ENCODE measurements at places on chromosomes 16 and 17.

GRCh38 chr16:1379304-1380076 is 27.8 kb downstream of the GNPTG start:
- no peak for DNase-seq

- no peak for DNase-seq
Observed at GRCh38 chr16:2003827-2004641, 5.6 kb downstream of the ZNF598 start.

DNA sequence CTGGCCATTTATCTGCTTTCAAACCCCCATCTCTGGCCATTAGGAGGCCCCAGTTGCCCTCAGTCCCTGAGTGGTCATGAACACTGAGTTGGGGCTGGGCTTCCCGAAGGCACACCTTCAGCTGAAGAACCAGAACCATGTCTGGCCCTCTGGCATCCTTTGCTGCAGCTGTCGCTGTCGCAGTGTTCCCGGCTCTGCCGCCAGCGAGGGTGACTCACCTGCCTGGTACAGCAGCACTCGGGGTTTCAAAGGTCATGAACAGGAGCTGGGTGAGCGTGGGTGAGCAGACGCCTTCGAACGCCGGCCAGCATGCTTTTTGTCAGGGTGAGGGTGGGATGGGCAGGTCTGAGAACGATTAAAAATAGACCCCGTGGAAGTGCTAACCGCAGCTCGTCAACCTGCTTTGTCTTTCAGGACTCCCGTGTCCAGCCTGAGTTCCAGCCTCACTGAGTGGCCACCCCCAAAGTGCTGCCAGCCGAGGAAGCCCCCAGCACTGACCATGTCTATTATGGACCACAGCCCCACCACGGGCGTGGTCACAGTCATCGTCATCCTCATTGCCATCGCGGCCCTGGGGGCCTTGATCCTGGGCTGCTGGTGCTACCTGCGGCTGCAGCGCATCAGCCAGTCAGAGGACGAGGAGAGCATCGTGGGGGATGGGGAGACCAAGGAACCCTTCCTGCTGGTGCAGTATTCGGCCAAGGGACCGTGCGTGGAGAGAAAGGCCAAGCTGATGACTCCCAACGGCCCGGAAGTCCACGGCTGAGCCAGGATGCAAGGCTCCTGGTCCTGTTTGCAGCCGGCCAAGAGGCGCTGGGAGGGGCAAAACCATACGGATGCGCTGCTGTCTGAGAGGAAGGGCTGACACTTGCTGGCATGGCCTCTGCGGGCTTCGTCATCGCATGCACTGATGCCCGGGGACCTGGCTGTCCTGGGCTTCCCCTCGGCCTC is 7.6 kb downstream of the SNN start:
- DNase-seq: no peak

DNA sequence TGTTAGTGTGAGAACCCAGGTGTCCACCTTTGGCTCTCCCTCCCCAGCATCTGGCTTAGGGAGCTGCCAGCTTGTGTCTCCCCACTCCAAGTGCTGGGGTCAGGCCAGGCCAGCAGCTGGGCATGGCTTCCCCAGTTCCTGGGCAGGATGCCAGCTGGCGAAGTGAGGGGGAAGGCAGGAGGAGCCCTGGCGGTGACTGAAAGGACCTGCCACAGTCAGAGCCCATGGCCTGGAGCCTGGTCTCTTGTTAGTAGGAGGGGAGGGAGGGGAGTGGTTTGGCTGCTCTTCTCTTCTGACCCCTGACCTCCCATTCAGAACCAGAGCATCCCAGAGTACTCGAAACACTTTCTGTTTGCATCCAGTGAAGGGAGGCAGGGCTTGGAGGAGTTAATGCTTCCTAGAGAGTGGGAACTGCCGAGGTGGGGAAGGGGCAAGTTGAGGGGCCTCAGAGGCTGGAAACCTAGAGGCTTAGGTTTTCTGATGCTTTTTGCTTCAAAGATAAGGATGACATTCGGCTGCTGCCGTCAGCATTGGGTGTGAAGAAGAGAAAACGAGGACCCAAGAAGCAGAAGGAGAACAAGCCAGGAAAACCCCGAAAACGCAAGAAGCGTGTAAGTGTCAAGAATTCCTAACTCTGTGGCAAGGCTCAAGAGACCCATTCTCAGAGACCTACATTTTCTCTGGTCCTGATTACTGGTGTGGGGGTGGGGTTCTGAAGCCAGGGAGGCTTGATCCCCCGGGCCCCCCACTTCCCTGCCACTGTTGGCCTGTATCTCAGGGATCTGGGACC is 772 bp downstream of the CHD3 start:
- DNase-seq: peak; percentile 46

DNA sequence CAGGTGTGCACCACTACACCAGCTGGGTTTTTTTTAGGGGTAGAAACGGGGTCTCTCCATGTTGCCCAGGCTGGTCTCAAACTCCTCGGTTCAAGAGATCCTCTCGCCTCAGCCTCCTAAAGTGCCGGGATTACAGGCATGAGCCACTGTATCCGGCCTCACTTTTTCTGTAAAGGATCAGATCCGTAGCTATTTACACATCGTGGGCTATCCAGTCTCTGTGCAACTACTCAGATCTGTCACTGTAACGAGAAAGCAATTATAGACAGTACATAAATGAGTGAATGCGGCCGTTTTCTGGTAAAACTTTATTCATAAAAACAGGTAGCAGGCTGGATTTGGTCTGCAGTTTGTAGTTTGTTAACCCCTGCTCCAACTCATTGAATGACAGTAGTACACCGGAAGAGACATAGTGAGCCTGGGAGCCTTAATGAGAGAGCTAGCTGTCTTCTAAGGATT is 44.5 kb downstream of the VMP1 start:
- no peak for DNase-seq

DNA sequence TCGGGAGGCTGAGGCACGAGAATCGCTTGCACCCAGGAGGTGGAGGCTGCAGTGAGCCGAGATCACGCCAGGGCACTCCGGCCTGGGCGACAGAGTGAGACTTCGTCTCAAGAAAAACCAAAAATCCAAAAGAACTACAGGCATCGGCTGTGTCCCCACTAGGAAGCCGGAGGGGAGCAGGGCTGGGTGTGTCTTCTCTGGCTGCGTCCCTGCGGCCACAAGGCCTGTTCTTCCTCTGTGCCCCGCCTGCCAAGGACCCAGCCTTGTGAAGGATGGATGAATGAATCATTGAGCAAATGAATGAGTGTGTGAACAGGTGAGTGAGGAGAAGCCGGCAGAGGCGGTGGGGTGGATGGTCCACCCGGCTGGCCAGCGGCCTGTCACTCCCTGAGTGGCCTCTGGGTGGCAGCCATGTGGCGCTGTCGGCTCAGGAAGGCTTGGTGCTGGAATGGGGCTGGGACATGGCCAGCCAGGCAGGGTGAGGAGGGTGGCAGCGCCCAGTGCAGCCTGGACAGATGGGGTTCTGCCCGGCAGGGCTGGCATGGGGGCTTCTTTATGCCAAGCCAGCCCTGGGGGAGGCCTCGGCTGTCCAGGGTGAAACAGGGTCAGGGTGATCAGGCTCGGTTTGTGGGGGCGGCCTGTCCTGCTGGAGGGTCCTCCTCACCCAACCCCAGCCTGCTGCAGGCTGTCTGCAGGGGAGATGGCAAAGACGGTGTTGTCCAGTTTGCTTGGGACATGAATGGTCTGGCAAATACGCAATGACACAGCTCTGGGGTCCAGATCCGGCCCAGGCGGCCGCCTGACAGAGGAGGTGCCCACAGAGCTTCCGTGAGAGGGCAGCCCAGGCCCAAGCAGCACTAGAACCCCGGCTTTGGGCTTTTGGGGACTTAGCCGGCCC is 21.7 kb downstream of the SLC25A10 start:
- no peak for DNase-seq

DNA sequence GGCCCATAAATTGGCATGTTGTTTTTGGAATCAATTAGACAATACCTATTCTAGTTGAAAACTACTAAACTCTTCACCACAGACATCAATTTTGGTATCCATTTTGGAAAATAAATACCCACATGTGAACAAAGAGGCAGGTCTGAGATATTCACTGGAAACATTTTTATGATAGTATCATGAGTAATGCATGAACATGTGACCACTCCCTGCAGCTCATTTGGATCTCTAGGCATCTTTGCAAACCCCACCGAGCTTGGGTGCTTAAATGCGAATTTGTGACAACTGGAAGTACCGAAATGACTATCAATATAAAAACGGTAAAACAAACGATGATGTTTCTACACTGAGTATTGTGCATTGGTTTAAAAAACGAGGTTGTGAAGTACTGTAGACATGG is 285.2 kb downstream of the IRF8 start:
- no peak for DNase-seq

GRCh38 chr17:17305281-17305801 is 2.2 kb downstream of the NT5M start:
- no peak for DNase-seq

GRCh38 chr17:80365983-80366382 is 49.0 kb upstream of the ENDOV start:
- no peak for DNase-seq

GRCh38 chr17:42078396-42079043 is 19.8 kb downstream of the ZNF385C start:
- no peak for DNase-seq

GRCh38 chr16:31767267-31767666 is 106.3 kb upstream of the ZNF267 start:
- no peak for DNase-seq

DNA sequence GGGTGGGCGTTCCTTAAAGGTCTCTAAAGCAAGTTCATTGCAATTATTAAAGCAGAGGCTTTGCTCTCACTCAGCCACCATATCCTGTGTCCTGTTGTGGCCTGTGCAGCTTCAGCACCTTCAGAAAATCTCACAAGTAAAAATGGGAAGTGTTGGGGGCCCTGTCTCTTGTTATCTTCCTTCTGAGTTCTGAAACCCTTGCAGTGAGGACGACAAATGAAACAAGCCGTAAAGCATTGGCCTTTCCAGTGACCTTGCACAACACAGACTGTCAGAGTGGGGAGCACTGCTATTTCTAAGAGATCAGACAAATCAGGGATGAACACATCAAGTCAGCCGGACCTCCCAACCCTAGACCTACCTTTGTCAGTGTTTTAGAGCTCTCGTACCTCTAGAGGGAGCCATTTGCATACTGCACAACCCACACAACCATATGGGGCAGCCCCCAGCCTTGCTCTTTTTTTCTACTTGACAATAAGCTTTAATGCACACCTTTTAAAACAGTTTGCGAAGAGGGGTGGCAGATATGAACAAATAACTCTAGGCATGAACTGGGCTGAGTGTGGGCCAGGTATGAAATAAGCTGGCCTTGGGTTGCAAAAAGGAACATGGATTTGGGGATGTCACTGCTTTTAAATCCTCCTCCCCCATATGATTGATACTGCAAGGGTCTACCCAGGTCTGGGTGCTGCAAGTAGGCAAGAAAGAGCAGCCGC is 89.8 kb downstream of the KATNIP start:
- DNase-seq: no peak

- DNase-seq: no peak
Observed at GRCh38 chr16:58299757-58300349, 5.0 kb upstream of the PRSS54 start.

- DNase-seq: peak; percentile 29
Observed at GRCh38 chr16:73878611-73879010, 418.0 kb upstream of the PSMD7 start.

DNA sequence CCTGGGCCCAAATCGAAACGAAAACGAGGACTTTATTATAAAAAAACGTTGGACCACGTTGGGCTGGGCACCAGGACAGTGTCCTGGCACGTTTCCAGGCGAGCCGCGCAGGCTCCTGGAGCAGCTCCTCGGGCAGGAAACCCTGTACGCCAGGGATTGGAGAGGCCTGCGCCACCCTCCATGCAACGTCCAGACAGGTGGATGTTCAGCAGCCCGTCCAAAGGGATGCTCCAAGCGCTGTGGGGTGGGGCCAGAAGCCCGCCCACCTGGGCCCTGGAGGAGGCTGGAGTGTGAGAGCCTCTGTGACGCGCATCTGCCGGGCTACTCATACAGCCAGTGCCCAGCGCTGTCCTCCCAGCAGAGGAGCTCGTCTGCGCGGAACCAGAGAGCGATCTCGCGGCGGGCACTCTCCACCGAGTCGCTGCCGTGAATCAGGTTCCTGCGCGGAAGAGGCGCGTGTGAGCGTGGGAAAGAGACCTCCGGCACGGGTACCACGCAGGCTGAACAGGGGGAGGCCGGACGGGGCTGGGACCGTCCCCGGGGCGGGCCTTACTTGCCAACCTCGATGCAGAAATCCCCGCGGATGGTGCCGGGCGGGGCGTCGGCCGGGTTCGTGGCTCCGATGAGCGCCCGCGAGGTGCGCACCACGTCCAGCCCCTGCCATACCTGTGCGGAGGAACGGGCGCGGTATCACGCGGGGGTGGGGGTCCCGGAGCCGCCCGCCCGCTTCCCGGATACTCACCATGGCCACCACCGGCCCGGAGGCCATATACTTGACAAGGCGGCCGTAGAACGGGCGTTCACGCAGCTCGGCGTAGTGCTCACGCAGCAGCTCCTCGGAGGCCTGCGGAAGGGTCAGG is 785 bp downstream of the NME3 start:
- no peak for DNase-seq

DNA sequence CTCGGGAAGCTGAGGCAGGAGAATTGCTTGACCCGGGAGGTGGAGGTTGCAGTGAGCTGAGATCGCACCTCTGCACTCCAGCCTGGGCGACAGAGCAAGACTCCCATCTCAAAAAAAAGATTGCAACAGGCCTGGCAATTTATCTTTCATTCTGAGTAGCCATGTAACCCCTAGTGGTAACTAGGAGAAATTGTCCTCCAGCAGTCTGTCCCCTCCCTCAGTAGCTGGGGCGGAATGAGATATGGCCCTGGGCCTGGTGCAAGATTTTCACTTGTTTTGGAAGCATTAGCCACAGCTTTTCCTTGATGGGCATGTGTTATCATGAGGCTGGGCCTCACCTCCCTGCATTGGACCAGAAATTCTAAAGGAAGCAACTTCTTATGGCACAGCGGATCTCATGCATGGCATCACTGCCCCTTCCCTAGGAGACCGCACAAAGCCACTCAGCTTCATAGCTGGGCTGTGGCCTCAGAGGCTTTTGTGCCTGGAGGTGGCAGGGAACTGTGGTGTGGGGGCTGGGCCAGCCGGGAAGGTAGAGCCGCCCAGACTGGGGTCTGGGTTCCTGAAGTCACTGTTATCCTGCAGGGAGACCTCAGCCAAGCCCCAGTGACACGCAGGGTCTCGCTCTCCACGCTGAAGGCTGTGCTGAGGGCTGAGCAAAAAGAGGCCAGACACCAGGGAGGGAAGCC is 13.4 kb downstream of the NATD1 start:
- no peak for DNase-seq

GRCh38 chr17:62090021-62090824 is 25.1 kb upstream of the MED13 start:
- DNase-seq: no peak

- no peak for DNase-seq
Observed at GRCh38 chr17:72122765-72123529, 2.1 kb downstream of the SOX9 start.

Data from epithelial cell of proximal tubule (primary cell).